ENCODE measurements at places on chromosomes 2 and 18. TPM values are rescaled to one million over a fixed set of nuclear protein-coding genes. Genes with fewer than 3 reads are reported as not detected.

RAB1A gene
- 127 TPM for total RNA-seq

ZNF385B gene
- 2.1 TPM for total RNA-seq

GRCh38 chr2:14134771-14135170, 497.7 kb upstream of the LRATD1 start:
- DNase-seq = no peak
- peaks cover 5% of the 10 kb centered on the region for H3K4me1 ChIP-seq
- no peak overlapping the region for H3K27ac ChIP-seq
- no peaks in the 10 kb centered on the region for H3K36me3 ChIP-seq
- H3K4me3 ChIP-seq = no peak overlapping the region

GRCh38 chr2:200772620-200773019, 39.1 kb upstream of the BZW1 start:
- H3K36me3 ChIP-seq = no peaks in the 10 kb centered on the region
- peaks cover 4% of the 10 kb centered on the region for H3K27me3 ChIP-seq
- no peak overlapping the region for H3K27ac ChIP-seq
- H3K4me1 ChIP-seq = no peaks in the 10 kb centered on the region
- no peak for DNase-seq

GRCh38 chr2:44549099-44549471, 187.3 kb downstream of the CAMKMT start:
- peak overlapping the region; percentile 16 for H3K4me3 ChIP-seq
- no peaks in the 10 kb centered on the region for H3K27me3 ChIP-seq
- H3K36me3 ChIP-seq = no peaks in the 10 kb centered on the region
- peak overlapping the region; percentile 93 for H3K27ac ChIP-seq
- peak; percentile 87 for DNase-seq

GRCh38 chr2:182540252-182540651, 113.4 kb upstream of the PDE1A start:
- H3K4me3 ChIP-seq = no peak overlapping the region
- H3K36me3 ChIP-seq = no peaks in the 10 kb centered on the region
- H3K27me3 ChIP-seq = no peaks in the 10 kb centered on the region

DNA sequence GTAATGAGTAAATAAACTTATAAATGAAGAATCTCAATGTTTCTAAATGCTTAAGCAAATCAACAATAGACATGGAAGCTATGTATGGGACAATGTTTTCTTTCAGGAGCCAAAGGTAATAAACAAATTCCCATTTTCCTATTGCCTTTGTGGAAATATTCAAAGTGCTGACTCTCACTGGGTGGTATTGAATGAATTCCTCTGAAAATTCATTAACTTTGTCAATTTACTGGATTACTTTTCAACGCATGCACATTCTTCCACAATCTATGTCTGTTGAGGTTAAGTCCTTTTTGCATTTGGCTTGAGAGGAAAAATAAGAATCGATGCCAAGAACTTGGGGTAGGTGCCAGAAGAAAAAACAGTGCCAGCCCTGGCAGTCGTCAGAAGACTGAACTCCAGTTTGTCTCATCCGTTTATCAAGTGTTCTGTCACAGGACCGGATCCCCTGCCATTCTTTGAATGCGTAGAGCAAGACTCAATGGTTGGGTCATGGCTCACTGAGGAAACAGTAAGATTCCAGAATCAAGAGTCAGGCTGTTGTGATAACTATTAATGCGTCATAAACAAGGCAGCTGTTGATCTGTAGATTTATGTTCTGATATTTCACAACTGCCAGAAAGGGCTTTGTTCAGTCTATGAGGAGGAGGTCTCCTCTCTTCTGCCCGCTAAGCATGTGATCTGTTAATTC, 133.3 kb downstream of the GFPT1 start:
- H3K4me1 ChIP-seq = peaks cover 36% of the 10 kb centered on the region
- no peaks in the 10 kb centered on the region for H3K27me3 ChIP-seq
- peak overlapping the region; percentile 47 for H3K27ac ChIP-seq
- 0 out of 2 replicates have a peak, but pooled peaks cover 2% of the 10 kb centered on the region for H3K36me3 ChIP-seq
- DNase-seq = peak; percentile 69
- H3K4me3 ChIP-seq = no peak overlapping the region
